ENCODE measurements at places on chromosomes 13 and 19. TPM values are rescaled to one million over a fixed set of nuclear protein-coding genes. Genes with fewer than 3 reads are reported as not detected.

CSNK1G2 gene
- 51.4 TPM for total RNA-seq

CYP2F1 gene
- not detected for total RNA-seq

ICAM4 gene
- not detected for total RNA-seq

MBD3L2 gene
- total RNA-seq: not detected

ZNF578 gene
- not detected for total RNA-seq

ATP4B gene
- not detected for total RNA-seq

KDM4B gene
- 43.9 TPM for total RNA-seq

SLC1A5 gene
- total RNA-seq: 88.5 TPM

GRCh38 chr19:38676878-38677646 is 29.6 kb downstream of the ACTN4 start:
- DNase-seq: no peak

DNA sequence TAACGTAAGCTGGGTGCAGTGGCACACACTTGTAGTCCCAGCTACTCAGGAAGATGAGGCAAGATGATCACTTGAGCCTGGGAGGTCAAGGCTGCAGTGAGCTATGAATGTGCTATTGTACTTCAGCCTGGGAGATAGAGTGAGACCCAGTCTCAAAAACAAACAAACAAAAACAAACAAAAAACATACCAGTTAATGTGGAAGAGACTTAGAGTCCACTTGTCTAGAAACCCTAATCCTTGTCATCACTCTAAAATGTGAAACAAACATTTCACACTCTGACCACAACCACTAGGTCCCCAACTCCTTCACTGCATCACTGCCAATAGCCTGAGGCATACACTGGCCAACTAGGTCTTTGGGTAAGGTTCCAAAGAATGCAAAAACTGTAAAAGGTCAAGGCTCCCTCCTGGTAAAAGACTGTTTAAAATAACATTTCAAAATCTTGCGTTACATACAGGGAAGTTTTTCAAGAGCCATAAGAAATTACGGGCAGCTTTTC is 28.6 kb upstream of the CYP2B6 start:
- no peak for DNase-seq

- DNase-seq: no peak
Measured at GRCh38 chr13:48945626-48946025, 30.1 kb upstream of the FNDC3A start.

DNA sequence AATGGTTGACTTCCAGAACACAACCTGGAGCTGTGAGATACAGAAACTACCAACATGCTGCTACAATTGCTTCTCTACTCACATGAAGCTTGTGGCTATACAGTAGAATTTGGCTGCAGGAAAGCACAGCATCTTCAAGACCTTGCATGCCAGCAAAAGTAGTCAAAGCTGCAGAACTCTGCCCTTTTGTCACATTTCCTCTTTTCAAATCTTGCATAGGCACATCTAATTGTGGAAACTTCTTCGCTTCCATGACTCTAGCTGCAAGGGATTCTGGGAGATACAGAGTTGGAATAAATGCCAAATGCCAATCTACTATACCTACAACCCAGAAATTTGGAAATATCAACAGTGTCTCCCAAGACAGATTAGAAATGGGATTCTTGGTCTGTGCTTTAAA is 462.2 kb downstream of the FOXO1 start:
- DNase-seq: no peak

- DNase-seq: no peak
Measured at GRCh38 chr13:64556376-64556775, 2673.8 kb downstream of the PCDH9 start.

DNA sequence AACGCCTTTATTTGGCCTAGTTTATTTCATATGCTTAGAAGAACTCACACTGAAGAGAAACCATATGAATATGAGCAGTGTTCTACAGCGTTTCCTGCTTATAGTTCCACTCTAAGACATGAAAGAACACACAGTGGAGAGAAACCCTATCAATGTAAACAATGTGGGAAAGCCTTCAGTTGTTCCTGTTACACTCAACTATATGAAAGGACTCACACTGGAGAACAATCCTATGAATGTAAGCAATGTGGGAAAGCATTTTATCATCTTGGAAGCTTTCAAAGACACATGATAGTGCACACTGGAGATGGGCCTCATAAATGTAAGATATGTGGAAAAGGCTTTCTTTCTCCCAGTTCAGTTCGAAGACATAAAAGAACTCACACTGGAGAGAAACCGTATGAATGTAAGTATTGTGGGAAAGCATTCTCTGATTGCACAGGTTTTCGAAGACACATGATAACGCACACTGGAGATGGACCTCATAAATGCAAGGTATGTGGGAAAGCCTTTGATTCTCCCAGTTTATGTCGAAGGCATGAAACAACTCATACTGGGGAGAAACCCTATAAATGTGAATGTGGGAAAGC is 13.7 kb downstream of the ZNF441 start:
- no peak for DNase-seq

- no peak for DNase-seq
Measured at GRCh38 chr19:42363614-42364346, 26.3 kb downstream of the CNFN start.

GRCh38 chr13:66402066-66402465 is 828.1 kb downstream of the PCDH9 start:
- DNase-seq: no peak

- DNase-seq: peak; percentile 26
Measured at GRCh38 chr19:7912144-7912696, 2.4 kb upstream of the TGFBR3L start.

DNA sequence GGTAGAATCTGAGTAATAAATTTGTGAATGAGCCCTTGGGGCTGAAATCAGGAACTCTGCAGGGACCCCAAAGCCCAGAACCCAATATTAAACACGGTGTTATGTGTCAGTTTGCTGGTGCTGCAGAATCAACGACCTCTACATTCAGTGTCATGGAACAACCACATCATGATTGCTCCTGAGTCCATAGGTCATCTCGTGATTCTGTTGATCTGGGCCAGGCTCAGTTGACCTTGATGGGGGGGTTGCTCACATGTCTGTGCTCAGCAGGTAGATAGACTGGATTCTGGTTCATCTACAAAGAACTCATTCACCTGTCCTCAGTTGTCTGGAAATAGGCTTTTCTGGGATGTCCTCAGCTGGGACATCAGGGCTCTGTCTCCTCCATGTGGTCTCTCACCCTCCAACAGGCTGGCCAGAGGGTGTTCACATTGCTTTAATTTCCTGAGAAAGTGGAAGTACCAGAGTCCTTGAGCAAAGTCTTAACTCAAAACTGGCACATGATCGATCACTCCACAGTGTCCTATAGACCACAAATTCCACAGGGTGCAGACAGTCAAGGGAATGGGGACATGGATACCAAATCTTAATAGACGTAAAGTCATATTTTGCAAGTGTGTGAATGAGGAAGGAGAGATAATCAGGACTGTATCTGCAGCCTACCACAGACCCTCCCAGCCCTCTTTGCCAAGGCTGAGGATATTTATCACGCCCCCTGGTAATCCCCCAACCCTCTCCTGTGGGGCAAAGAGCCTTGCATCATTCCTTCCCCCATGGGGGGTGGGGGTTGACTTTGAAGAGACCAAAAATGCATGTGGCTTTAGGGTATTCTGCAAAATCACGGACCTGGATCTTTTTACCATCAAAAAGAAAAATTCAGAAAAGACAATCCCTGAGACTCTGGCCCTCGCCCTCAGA is 39.3 kb upstream of the IGFL1 start:
- no peak for DNase-seq

DNA sequence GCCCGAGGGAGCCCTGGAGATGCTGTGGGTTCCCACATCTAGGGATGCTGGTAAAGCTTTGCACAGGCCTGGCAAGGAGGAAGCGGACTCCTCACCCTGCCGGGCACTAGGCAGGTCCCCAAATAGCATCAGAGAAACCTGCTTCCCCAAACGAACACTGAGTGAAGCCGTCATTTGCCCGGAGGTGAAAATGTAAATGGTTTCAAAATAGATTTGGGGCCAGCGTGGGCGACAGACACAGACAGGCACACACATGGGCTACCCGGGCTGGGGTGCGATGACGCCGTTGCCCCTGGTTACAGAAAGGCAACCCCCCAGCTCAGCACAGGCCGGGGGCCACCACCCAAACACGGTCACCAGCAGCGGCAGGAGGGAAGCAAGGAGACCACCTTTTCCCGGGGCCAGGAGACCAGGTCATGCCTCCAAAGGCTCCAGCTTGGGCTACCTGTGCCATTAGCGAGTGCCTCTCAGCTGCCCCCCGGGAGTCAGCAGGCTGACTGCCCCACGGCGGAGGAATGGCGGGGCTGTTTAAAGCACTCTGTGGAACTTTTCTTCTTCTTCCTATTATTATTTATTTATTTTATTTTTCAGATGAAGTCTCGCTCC is 47.5 kb upstream of the NDUFS7 start:
- DNase-seq: no peak

DNA sequence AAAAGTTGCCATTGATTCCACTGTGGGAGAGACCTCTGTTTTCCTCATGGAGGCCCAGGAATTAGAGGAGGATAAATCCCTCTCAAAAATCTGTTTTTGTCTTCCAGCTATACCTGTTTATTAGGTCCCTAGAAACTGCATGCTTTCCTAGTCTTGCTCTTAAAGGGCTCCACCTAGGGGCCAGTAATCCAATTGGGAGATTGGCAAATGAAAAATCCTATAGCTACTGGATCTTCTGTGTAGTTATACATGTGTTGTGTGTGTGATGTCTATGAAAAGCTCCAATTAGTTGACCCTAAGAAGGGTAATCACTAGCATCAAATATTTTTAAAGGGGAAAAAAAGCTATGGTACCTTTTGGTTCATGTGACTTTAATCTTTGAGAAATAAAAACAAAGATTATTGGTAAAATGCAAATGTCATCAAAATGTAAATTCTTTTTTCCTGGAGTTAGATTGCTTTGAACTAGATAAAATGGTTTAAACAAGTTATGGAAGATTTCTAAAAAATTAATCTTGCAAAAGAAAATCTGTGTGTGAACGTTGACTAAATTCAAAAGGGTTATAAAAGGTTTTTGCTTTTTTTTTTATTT is 63.4 kb upstream of the C1QTNF9B start:
- DNase-seq: no peak

DNA sequence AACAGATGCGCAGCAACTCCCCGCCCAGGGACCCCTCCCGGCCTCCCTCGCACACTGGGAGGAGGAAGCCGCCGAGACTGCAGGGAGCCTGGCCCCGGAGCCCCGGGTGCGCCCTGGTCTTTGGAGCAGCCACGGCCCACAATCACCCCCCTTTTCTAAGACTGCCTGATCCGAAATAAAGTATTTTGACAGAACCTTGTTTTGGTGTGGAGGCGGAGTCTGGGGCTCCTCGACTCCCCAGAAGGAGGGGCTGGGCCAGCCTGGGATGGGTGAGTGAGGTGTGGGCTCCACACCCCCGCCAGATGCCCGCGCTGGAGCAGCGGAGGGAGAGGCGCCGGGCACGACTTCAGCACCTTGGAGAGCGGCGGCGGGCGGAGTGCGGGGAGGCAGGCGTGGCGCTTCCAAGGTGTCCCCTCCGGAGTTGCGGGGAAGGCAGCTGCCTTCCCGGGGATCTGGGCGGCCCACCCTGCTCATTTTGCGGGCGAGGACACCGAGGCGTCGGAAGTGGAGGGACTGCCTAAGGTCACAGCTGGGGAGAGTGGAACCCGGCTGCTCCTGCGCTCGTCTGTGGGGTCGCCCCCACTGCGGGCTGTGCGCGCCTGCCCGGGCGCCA is 9.4 kb downstream of the SIRT6 start:
- DNase-seq: peak; percentile 79

GRCh38 chr13:86282442-86282841 is 483.2 kb upstream of the SLITRK6 start:
- no peak for DNase-seq

DNA sequence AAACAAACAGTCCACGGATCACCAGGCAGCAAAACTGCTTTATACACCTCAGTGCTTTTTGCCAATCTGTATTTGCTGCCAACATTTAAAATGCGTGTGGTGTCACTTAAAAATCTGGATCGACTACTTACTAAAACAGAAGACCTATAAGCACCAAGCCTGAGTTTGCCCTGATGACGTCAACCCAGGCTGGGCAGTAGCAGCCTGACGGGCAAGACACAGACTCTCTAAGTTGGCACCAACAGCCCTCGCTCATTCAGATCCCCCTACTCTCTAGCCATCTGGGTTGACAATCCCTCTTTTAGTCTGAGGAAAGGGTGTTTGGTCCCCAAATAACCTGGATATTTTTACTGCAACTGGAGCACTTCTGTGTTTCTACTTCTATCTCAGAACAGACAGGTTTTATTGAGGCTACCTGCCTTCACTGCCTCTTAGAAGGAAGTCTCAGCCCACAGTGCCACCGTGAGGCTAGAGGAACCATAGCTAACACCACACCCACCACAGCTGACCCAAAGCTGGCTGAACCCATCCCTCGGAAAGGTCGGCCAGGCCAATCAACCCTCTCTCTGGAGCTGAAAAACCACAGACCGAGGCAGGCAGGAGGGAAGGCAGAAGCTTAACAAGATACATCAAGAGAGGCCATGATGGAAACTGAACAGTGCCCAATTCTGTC is 6.9 kb downstream of the SUGP2 start:
- DNase-seq: peak; percentile 16

DNA sequence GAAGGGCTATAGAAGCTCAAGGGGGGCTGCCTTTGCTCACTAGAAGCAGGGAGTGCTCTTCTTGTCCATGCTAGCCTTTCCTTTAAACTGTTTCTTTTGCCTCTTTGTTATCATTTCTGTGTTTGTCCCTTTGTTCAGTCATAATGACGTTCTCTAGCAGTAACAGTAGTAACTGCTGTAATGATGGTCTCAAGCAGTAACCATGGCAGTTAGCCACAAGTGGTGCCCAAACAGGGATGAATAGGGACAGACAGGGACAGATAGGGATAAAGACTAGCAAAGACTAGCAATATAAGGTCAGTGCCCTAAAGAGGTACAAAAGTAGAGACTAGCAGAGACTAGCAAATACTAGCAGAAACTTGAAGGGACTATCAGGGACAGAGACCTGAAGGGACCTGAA is 869.0 kb upstream of the PRR20A start:
- no peak for DNase-seq

- no peak for DNase-seq
Measured at GRCh38 chr13:52695856-52696255, 43.2 kb downstream of the SUGT1 start.

DNA sequence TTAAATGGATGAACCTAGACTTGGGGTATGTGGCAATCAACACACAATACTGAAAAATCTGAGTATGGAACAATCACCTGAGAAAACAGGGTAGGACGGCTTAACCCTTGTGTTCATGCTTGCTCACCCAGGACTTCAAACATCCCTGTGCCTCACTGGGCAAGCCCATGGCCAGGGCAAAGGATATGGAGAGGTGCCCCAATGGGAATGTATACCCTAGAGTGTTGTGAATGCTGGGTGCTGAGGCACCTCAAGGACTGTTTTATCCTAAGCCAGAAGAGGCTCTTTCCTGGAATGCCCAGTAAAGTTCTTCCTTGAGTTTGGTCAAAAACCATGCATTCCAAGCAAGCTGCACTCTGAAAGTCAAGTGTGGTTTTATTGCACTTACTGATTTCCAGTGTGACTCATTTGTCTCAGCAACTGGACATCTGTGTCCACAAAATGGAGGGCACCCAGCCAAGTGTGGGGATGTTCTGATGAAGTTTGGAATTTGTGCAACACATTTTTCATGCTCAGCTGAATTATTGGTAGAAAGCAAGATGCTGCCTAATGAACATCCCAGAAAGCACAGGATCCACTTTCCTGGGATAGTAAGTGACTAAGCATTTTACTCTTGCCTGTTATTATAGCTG is 531.3 kb downstream of the RFC3 start:
- peak; percentile 27 for DNase-seq

- peak; percentile 45 for DNase-seq
Measured at GRCh38 chr13:24502533-24503378, 9.8 kb downstream of the PARP4 start.

GRCh38 chr19:51621178-51621577 is 9.0 kb downstream of the SIGLEC5 start:
- no peak for DNase-seq

Measured in left colon (tissue), 2 donors.